Activated naive CD8-positive, alpha-beta T cell treated with anti-CD3 and anti-CD28 coated beads, Interleukin-2, amount 10 ng/mL, durations not matched to agents 7 days and 5 days (primary cell): ENCODE measurements at places on chromosomes 3 and 15.

GRCh38 chr15:92930054-92930621 lies 30.0 kb downstream of the CHD2 start:
- no peak for DNase-seq

GRCh38 chr15:83208367-83208661 lies 691 bp upstream of the HDGFL3 start:
- no peak for DNase-seq

DNA sequence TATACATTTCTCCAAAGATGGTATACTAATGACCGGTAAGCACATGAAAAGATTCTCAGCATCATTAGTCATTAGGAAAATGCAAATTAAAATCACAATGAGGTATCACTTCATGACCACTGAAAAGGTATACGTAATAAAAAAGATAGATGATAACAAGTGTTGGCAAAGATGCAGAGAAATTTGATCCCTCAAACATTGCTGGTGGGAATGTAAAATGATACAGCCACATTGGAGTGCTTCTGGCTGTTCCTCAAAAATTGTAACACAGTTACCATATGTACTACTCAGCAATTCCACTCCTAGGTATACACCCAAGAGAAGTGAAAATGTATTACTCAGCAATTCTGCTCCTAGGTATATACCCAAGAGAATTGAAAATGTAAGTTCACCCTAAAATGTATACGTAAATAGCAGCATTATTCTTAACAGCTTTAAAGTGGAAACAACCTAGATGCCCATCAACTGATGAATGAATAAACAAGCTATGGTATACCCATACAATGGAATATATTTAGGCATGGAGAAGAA lies 25.0 kb upstream of the KY start:
- no peak for DNase-seq

DNA sequence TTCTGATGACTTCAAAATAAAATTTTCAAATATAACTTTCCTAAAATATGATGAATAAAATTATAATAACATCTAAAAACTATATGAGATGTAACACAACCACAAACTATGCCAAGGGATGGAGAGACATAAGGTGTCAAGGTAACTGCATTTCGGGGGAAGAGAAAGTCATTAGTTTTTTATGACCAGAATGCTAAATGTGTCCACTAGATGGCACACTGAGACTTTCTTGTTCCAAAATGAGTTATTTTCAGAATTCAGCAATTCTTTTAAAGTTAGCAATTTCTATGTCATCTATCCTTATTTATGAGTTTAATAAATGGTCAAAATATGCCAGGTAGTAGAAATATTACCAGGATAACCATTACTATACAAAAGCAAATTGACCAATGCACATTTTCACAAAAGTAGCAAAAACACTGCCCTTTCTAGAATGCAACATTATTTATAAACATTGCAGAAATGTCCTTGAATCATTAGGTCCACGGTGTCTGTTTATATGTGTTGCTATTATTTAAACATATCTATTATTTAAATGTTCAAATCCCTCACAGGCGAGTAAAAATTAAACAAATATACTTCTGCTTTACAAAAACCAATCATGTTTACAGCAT lies 374.2 kb downstream of the PLCL2 start:
- no peak for DNase-seq

DNA sequence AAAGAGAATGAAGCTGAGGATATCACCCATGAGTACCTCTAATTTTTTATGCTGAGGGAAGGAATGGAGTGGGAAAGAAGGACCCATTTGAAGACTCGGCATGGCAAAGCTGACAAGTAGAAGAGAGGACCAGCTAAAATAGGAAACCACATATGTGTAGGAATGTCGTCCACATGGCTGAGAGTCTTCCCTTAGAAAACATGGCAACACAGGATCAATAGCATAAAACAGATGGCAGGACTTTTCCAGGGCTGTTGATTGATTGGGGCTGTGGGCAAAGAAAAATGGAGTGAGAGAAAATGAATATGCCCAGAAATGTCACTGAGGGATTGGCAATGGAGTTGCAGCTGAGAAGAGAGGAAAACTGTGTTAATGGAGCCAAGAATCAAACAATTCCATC lies 76.2 kb upstream of the PRICKLE2 start:
- no peak for DNase-seq

GRCh38 chr3:64561325-64561843 lies 126.4 kb downstream of the ADAMTS9 start:
- DNase-seq = no peak

GRCh38 chr3:100954990-100955389 lies 38.2 kb downstream of the ABI3BP start:
- DNase-seq = no peak

DNA sequence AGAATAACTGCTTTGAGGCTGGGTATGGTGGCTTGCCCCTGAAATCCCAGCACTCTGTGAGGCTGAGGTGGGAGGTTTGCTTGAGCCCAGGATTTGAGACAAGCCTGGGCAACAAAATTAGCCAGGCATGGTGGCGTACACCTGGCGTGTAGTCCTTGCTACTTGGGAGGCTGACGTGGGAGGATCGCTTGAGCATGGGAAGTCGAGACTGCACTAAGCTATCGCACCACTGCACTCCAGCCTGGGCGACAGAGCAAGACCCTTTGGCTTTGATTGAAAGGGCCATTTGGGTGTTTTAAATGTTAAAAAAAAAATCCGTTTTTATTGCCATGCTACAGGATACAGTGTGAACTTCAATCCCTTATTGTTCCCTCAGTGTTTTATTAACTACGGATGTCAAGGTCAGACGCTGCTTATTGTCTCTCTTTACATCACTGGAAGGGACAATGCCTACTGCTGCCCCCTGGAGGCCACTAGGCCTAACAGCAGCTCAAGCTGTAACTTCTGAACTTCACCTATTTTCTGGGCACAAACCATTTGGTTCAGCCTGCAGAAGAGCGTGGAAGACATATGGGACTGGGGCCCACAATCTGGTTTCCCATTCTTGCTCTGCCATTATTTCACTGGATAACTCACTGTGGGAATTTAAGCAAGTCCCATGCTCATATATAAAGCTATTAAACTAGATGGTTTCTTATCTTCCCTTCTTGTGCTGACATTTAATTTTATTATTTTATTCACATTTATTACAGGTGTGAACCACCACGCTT lies 15.3 kb upstream of the IREB2 start:
- DNase-seq = peak; percentile 62

- DNase-seq = peak; percentile 92
These were observed 676 bp downstream of the QRICH1 start for GRCh38 chr3:49092938-49093852.

- no peak for DNase-seq
These were observed 3.1 kb downstream of the MELTF start for GRCh38 chr3:197026481-197026866.

DNA sequence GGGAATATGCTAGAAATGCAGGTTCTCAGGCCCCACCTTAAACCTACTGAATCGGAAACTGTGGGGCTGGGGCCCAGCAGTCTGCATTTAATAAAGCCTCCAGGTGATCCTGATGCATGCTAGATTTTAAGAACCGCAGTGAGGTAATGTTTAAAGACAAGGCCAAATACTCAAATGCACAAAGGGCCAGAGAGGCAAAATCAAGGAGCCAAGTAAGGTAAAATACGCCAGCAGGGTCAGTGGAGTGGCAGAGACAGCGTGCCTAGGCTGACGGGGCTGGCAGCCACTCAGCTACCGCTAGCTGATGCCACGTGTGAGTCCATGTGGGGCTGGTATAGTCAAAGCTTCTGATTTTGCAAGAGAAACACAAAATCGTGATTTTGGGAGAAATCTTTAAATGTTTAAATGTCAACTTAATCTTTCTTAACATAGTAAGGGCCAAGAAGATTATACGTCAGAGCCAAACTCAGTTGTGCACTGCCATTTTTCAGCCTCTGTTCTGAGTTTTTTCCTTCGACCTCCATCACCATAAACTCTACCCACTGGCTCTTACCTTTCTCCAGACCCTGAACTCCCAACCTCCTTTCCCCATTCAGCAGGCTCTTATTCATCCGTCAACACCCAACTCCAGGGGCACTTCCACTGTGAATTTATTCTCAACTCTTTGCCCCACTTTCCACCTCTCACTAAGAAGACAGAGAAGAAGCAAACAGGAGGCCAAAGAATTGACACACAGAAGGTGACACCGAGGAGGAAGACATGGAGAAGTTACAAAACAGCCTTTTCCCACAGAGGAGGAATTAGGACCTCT lies 136.6 kb upstream of the RAD18 start:
- no peak for DNase-seq

GRCh38 chr3:55147406-55147805 lies 219.5 kb upstream of the LRTM1 start:
- no peak for DNase-seq

DNA sequence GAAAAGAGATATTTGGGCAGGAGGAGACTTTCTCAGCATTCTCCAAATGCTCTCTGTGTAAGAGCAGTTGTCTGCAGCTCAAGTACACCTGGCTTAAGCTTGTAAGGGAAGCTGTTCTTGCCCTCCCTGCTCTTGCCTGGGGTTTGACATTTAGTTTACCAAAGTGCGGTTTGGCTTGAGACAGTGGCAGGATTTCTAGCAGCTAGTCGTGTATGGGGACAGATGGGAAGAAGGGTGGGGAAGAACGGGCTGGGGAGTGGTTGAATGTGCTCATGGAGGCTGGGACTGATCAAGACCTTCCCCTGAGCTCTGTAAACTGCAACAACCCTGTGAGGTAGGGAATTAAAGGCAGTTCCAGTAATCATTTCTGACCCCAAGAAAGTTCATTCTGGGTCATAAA lies 39.8 kb downstream of the SQOR start:
- DNase-seq = no peak

DNA sequence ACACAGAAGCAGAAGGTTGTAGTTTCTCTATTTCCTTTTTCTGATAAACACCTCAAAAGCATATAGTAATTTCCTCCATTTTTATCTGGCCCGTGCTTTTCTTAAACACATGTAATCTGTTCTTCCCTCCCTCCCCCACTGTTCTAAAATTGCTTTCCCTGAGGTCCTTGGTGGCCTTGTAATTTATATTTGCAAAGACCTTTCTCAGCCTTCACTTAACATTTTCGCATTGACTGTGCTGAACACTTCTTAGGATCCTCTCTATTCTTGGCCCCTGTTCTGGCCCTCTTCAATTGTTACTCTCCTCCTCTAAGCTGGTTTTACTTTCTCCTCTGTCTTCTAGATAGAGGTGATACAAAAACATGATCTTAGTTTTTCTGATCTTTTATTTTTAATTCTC lies 28.3 kb downstream of the GAP43 start:
- DNase-seq = no peak

- no peak for DNase-seq
These were observed 125.1 kb downstream of the TIGIT start for GRCh38 chr3:114418724-114419543.

DNA sequence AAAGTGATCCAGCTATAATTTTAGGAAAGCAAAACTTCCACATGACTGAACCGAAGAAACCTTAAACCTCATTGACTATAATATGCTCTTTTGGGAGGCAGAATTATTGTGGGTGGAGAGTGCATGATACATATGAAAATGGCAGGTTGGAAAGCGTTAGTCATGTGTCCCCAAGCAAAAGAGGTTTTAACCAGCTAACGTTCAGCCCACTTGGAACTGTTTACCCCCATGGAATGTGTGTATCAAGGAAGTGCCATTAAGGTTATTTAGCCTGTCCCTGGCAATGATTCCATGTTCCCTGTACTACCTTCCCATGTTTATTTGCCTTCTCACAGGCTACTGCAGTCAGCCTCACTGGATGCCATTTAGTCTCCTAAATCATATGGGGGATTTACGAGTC lies 44.1 kb upstream of the LRRC58 start:
- DNase-seq = no peak

GRCh38 chr15:25739687-25740121 lies 123.4 kb downstream of the ATP10A start:
- DNase-seq = no peak

GRCh38 chr15:79002581-79002980 lies 57.7 kb upstream of the CTSH start:
- no peak for DNase-seq

GRCh38 chr3:10389995-10390394 lies 69.1 kb upstream of the SEC13 start:
- no peak for DNase-seq

DNA sequence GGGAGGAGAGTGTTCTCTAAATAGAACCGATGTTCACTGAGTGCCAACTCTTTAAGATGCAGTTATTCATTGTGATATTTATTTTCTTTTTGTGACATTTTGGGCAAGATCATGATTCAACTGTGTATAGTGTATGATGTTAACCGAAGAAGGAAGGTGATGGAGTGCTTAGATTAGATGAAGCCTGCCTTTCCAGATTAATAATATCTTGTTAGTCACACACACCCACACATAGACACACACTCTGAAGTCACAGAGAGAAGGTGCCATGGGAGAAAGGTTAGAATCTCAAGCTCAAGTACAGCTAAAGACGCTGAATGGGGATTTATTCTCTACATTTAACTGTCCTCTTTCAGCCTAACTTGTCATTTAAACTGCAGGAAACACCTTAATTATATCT lies 77.0 kb downstream of the SLC9A9 start:
- DNase-seq = no peak

DNA sequence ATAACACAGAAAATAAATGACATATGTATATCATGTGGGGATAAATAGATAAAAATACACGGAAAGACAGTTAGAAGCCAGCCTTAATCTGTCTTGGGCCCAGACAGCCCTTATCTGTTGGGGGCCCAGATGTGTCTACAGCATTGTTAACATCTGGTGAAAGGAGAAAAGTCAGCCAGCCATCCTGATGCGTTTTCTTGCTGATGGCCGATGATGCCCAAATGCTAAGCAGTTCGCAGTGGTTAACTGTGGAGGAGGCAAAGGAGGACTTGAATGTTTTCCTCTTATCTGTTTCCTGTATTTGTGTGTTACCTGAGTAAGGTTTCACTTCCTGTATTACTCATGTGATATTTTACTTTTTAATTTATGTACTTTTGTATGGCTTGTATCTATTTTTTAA lies 46.2 kb downstream of the NOX5 start:
- DNase-seq = no peak

DNA sequence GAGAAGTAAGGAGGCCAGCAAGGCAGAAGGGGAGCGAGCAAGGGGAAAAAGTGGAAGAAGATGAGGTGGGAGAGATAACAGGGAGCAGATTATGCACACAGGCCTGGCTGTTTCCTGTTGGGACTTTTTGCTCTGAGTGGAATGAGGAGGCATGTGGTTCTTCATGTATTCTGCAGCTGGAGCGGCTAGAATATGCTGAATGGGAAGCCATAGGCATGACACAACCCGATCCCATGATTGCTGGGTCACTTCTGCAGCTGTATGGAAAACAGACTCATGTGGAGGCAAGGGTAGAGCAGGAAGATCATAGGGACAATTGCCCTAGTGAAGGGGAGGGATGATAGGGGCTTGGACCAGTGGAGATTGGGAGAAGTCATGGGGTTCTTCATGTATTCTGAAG lies 206.0 kb upstream of the SUCLG2 start:
- no peak for DNase-seq

DNA sequence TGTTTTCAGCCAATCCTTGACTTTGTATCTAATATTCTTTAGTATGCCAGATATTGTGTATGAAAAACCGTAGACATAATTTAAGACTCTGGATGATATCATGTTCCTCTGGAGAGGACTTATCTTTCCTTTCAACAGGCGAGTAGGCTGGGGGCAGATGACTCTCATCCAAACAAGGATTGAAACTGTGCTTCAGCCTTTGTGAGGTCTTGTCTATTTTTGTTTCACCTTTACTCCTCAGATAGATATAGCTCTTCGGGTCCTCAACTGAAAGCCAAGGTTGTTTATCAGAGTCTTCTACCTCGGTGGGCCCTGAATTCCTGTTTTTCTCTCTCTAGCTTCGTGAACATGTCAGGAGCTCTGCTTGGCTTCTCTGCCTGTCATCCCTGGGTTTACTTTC lies 66.0 kb downstream of the C3orf20 start:
- no peak for DNase-seq

- DNase-seq = no peak
These were observed 20.4 kb upstream of the LAMP3 start for GRCh38 chr3:183182732-183183610.
